ENCODE measurements at places on chromosomes 2 and 18.

GRCh38 chr2:18276583-18277075 is 283.8 kb downstream of the RDH14 start:
- DNase-seq = no peak

GRCh38 chr2:30277582-30277981 is 46.2 kb downstream of the LBH start:
- no peak for DNase-seq

DNA sequence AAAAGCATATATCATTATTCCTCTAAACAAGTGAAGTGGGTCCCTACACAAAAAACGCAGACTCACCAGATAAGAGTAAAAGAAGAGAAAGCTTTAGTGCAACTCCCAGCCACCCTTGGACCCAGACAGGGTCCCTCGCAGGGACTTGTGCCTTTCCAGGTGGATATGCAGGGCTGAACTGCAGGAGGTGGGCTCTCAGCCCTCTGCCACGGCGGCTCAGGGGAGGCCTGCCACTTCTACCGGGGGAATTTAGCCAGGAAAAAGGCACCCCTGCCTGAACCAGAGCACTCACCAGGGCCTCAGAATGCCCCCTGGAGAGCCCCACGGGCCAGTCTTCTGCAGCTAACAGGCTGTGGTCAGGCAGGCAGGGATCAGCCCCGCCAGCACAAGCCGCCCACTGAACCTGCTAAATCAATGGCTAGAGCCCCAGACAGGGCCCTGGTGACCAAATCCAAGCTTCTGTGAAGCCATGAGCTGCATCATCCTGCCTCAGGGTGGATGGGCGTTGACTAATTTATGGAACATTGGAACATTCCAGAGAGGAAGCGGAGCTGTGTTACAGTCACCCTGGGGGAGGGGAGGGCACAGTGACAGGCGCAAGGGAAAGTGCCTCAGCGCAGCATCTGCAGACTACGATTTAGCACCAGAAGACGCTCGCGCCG is 209.3 kb downstream of the EIPR1 start:
- no peak for DNase-seq

GRCh38 chr2:202040079-202040844 is 6.6 kb downstream of the FZD7 start:
- DNase-seq = no peak

DNA sequence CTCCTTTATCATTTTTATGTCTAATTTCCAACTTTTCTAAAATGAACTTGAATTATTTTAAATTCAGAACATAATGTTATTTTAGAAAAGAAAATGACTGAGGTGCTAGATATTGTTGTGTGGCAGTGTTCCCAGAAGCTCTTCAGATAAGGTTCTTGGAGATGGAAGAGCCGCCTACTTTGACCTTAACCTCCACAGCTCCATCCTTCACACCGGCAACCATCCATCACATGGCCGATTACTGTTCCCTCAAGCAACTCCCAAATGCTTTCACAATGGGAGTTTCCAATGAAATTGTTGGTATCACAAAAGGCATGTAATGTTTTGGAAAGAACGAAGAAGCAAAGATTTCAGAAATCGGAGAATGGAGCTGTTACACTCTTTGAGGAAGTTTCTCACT is 193.9 kb upstream of the SALL3 start:
- DNase-seq = no peak

DNA sequence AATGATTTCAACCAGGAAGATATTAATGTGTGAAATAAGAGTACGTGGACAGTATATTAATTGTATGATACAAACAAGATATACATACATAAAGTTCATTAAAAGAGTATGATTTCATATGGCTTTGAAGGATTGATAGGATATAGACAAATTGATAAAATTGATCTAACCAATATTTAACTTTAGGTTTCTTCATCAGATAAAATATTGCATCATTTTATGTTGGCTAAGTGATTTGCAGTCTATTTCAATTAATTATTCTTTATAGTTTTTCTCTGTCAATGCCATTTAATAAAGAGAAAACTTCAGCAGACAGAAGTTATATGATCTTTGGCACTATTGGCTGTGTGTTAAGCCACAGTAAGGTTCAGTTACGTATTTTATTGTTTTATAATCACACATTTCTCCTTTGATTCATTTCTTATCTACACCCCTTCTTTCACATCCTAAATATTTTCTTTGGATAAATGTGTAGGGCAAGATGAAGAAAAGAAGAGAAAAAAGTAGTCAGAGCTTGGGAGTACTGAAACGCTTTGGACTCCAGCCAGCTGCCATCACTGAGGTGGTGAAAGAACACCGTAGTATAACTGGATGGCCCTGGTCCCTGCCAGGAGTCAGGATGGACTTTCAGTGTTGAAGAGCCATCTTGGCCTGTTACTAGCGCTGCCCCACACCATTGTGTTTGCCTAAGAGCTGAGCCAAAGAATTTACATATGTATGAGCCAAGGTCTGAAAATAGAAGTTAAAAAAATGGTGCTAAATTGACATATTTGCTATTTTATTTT is 9.8 kb upstream of the CPS1 start:
- no peak for DNase-seq

DNA sequence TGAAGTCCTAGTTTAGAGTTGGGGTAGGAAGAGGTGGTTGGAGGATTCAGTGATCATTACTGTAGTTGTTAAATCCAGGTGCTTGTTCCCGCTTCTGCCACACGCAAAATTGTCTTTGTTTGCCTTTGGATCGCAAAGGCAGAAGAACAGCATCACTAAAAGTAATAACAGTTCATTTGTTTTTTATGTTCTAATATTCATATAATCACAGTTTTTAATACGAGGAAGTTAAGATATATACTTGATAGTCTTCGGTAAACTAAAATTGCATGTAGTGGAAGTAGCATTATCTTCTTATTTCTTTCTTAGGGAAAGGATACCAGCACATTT is 365 bp downstream of the NDUFB3 start:
- DNase-seq = no peak

Measured in stimulated activated CD4-positive, alpha-beta T cell treated with anti-CD3 and anti-CD28 coated beads, Interleukin-1b, Interleukin-23, amount 100 ng/mL, for 1 hour (primary cell).